Common myeloid progenitor, CD34-positive (primary cell): ENCODE measurements at places on chromosomes 3 and 15.

- no peak overlapping the region for H3K4me3 ChIP-seq
- no peak overlapping the region for H3K27ac ChIP-seq
- H3K36me3 ChIP-seq = no peaks in the 10 kb centered on the region
Observed at GRCh38 chr3:171822431-171823106, 12.3 kb upstream of the PLD1 start.

- H3K4me1 ChIP-seq = no peaks in the 10 kb centered on the region
- H3K4me3 ChIP-seq = no peak overlapping the region
- no peak for DNase-seq
Observed at GRCh38 chr3:150059729-150060128, 89.0 kb upstream of the PFN2 start.

- H3K27me3 ChIP-seq = no peaks in the 10 kb centered on the region
- no peak overlapping the region for H3K27ac ChIP-seq
- H3K36me3 ChIP-seq = no peaks in the 10 kb centered on the region
- no peak overlapping the region for H3K4me3 ChIP-seq
- no peak for DNase-seq
- no peaks in the 10 kb centered on the region for H3K4me1 ChIP-seq
Observed at GRCh38 chr3:122609798-122610559, 32.5 kb downstream of the PARP15 start.

DNA sequence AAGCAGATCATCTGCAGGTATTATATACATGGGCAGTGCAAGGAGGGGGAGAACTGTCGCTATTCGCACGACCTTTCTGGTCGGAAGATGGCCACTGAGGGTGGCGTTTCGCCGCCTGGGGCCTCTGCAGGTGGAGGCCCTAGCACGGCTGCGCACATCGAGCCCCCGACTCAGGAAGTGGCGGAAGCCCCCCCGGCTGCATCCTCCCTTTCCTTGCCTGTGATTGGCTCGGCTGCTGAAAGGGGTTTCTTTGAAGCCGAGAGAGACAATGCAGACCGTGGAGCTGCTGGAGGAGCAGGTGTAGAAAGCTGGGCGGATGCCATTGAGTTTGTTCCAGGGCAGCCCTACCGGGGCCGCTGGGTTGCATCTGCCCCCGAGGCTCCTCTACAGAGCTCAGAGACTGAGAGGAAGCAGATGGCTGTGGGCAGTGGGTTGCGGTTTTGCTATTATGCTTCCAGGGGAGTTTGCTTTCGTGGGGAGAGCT lies 639 bp downstream of the MKRN3 start:
- DNase-seq = peak; percentile 85
- H3K27ac ChIP-seq = peak overlapping the region; percentile 55
- peak overlapping the region; percentile 58 for H3K4me3 ChIP-seq
- H3K4me1 ChIP-seq = no peaks in the 10 kb centered on the region

- no peak overlapping the region for H3K27ac ChIP-seq
- peaks cover 28% of the 10 kb centered on the region for H3K4me1 ChIP-seq
- no peaks in the 10 kb centered on the region for H3K27me3 ChIP-seq
- H3K36me3 ChIP-seq = no peaks in the 10 kb centered on the region
Observed at GRCh38 chr3:124315215-124316033, 323.5 kb upstream of the ROPN1 start.

GRCh38 chr15:99961011-99961441 lies 227.8 kb upstream of the LYSMD4 start:
- H3K36me3 ChIP-seq = no peaks in the 10 kb centered on the region
- no peaks in the 10 kb centered on the region for H3K4me1 ChIP-seq

DNA sequence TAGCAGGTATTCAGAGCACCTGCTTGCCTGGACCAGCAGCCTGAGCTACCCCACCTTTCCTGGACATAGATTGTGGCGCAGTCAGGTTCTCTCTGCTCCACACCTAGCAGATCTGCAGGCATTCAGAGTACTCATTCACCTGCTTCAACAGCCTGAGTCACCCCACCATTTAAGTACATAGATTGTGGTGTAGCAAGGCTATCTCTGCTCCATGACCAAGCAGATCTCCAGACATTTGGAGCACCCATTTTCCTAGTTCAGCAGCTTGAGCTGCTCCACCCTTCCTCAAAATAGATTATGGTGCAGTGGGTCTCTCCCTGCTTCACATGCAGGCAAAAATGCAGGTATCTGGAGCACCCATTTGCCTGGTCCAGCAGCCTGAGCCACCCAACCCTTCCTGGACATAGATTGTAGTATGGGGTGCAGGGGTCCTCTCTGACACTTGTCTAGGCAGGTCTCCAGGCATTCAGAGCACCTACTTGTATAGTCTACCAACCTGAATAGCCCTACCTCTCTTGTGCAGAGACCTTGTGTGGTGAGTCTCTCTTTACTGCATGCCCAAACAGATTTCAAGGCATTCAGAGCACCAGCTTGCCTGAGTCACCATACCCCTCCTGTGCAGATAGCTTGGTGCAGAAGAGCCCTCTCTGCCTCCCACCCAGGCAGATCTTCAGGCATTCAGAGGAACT lies 466.0 kb upstream of the THBS1 start:
- no peak overlapping the region for H3K4me3 ChIP-seq
- H3K27me3 ChIP-seq = no peaks in the 10 kb centered on the region
- no peak for DNase-seq
- H3K36me3 ChIP-seq = no peaks in the 10 kb centered on the region
- no peak overlapping the region for H3K27ac ChIP-seq
- H3K4me1 ChIP-seq = no peaks in the 10 kb centered on the region

DNA sequence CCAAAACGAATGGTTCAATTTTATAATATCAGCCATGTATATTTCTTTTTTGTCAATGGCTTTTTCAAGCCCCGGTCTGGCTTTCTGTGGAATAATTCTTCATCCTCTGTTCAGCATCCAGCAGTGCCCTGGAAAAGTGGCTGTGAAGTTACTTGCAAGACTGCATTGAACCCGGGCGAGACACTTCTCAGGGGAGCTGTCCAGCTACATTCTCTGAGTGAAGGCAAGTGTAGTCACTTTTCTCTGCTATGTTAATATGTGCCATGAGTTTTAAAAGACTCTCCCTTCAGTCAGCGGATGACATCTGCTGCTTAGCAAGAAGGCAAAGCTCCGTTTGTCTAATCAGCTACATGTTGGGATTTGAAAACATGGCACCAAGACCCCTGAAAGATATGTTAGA lies 81.3 kb upstream of the RGMA start:
- no peak overlapping the region for H3K27ac ChIP-seq
- no peak overlapping the region for H3K4me3 ChIP-seq
- H3K36me3 ChIP-seq = no peaks in the 10 kb centered on the region
- H3K4me1 ChIP-seq = no peaks in the 10 kb centered on the region

- no peak overlapping the region for H3K27ac ChIP-seq
- H3K36me3 ChIP-seq = no peaks in the 10 kb centered on the region
- no peaks in the 10 kb centered on the region for H3K27me3 ChIP-seq
Observed at GRCh38 chr15:59539799-59540198, 71.8 kb upstream of the GCNT3 start.

GRCh38 chr15:90072978-90073640 lies 29.2 kb downstream of the IDH2 start:
- H3K27ac ChIP-seq = no peak overlapping the region
- no peak for DNase-seq
- H3K4me3 ChIP-seq = no peak overlapping the region
- peaks cover 60% of the 10 kb centered on the region for H3K36me3 ChIP-seq

- no peak overlapping the region for H3K4me3 ChIP-seq
- peaks cover 12% of the 10 kb centered on the region for H3K4me1 ChIP-seq
- DNase-seq = no peak
Observed at GRCh38 chr15:43900996-43901395, 74.2 kb downstream of the WDR76 start.
